ENCODE measurements at places on chromosomes 6 and 20.

GRCh38 chr6:39137245-39137644, 22.3 kb upstream of the SAYSD1 start:
- DNase-seq, result peak; percentile 37

GRCh38 chr6:157599191-157599590, 218.2 kb downstream of the ZDHHC14 start:
- no peak for DNase-seq

GRCh38 chr6:118325220-118325860, 222.8 kb upstream of the PLN start:
- DNase-seq, result peak; percentile 46

GRCh38 chr20:35174458-35175216, 2.8 kb downstream of the PROCR start:
- no peak for DNase-seq
